Effector memory CD8-positive, alpha-beta T cell (primary cell): ENCODE measurements at places on chromosomes 2 and 18.

DNA sequence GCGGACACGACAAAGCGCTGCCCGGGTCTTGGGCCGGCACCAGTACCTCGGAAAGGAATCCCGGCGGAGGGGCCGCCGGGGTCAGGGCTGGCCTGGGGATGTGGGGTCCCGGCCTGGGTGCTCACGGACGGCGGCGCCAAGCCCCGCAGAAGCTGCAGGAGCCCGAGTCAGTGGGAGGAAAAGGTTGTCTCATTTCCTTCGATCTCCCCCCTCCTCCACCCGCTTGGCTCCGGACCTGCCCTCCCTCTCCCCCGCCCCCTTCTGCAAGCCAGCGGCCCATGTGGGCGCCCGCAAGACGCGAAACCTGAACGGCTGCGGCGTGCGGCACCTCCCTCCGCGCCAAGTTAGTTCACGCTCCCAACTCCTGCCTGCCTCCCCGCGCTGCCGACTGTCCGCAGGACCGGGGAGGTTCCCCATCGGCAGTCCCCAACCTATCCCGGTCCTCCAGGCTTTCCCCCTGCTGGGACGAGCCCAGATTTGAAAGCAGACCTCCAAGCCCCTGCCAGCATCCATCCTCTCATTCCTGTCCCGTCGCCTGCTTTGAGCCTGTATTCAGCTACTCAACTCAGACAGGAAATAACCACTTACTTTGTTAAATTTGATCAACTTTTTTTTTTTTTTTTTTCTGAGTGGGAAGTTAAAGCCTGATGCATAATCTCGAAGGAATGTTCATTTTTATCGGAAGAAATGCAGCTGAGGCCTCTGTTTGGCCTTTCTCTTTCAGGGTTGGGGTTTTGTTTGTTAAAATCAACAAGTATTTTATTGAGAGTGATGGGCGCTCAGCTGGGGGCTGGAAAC is at the start of gene EVA1A:
TSS of gene EVA1A (minus strand) at position 172 of the 798 bp plus-strand sequence. CDS start 42,799 bp downstream, outside the sequence.
- no peak for DNase-seq

DNA sequence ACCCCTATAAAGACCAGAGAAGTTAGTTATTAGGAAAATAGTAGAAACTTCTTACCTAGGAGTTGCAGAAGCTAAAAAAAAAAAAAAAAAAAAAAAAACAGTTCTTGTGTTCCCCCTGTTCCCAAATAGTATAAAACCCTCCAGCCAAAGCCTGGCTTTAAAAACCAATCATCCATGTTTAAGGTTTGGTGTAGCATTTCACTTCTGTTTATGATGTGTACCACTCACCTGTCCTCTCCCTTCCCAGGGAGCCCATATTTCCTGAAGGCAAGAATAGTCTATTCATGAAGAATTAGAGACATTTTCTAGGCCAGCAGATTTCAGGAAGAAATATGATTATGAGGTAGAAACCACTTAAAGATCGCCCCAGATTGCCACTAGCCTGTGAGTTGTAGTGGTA is 273.6 kb downstream of the SETBP1 start:
- DNase-seq = no peak

- DNase-seq = no peak
These were observed 85.3 kb downstream of the TRAPPC8 start for GRCh38 chr18:31857526-31858106.

GRCh38 chr2:187710791-187711521 is 156.7 kb upstream of the TFPI start:
- DNase-seq = no peak

GRCh38 chr2:160507464-160507863 is 13.9 kb upstream of the RBMS1 start:
- DNase-seq = no peak

DNA sequence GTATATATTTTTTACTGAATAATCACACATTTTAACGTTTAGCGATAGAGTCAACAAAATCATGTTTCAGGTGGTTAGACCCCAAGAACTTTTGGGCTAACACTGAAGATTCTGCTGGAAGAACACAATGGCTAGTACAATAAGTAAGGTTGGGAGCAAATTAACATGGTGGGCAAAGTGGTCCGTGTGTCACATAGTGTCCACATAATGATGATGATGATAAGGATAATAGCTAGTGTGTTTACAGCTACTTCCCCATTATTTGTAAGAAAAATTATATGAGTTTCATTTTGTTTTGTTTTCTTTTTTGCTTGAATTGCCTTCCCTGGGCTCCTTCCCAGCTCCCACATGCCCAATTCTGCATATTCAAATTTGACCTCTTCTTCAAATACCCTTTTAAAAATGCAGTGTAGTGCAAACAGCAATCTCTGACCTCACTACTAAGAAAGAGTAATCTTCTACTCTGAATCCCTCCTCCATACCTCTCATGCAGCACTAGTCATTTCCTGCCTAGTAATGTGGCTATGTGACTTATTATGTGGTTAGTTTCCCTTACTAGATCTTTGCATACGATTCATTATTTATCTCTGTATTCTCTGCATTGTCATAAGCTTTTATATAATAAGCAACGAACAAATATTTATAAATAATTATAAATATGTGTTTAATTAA is 16.9 kb upstream of the VPS54 start:
- no peak for DNase-seq

- DNase-seq = no peak
These were observed 221.1 kb downstream of the ANAPC1 start for GRCh38 chr2:111662771-111663470.

DNA sequence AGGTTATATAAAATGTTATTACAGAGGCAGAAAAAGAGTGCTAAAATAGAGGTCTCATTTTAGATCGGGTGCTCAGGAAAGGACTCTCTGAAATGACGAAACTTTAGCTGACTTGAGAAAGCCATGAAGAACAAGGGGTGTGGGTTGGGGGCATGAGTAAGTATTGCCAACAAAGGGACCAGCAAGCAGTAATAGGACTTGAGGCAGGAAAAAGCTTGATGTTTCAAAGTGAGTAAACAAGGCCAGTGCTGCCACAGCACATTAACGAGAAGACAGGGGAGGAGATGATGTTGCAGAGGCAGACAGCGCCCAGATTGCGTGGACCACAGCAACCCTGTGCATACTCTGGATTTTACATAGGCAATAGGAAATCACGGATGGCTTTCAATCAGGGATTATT is 318.8 kb downstream of the ZEB2 start:
- DNase-seq = no peak

- no peak for DNase-seq
These were observed 19.5 kb downstream of the SLC20A1 start for GRCh38 chr2:112665113-112665780.

- no peak for DNase-seq
These were observed 764.8 kb downstream of the RNF144A start for GRCh38 chr2:7681881-7682461.

DNA sequence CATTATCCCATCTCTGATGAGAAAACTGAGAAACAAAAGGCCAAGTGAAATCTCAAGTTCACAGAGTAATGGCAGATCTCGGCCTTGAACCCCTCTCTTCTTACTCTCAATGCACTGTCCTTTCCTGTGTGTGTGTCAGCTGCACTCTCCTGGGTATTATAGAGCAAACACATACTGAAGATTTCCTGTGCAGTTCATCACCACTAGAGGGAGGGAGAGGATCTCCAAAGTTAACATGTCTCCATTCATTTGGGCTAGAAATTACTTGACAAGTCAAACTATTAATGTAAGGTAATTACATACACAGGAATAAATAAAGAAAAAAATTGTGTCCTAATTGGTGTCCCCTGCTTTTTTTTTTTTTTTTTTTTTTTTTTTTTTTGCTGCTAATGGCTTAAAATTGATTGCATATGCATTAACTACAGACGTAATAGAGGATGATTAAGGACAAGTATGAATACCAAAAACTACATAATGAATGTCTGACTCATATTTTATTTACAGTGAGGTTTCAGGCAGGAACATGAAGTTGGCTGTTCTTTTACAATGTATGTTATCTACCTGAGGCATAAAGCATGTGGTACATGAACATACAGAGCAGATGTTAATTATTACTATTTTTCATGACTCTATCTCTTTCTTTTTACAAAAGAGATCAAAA is 269.2 kb downstream of the NYAP2 start:
- DNase-seq = peak; percentile 3

DNA sequence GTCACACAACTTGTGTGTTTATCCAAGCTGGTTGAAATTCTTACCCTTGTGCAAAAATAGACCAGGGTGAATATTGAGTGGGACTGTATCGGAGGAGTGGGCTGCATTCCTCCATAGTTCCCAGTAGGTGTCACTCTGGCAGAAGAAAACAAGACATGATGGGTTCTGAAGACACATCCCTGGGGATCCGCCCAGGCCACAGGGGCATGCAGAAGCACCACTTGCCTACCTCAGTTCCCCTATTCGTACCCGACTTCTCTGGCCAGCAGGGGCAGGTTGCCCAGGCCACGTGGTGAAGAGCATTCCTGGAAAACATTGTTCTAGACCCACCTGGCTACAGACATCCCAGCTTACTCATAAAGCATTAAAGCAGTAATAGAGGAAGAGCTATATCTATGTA is 168.2 kb downstream of the FAM210A start:
- peak; percentile 6 for DNase-seq

- DNase-seq = no peak
These were observed 13.9 kb upstream of the KYNU start for GRCh38 chr2:142863485-142863961.

DNA sequence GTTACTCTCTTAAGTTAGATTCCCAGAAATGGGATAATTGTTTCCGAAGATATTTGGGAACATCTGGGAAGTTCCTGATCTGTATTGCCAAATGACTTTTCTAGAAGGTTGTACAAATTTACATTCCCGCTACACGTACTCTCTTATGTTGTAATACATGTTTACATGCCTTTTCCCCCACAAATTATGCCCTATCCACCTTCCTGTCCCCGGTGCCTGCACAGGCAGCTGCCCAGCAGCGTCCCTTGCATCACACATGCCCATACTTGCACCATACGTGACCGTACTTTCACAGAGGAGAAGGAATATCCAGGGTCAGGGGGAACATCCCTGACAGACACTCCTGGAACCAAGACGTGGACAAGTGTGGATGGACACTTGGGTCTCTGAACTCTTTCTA is 24.2 kb upstream of the KLF11 start:
- DNase-seq = no peak

- DNase-seq = no peak
These were observed 409.1 kb downstream of the CPS1 start for GRCh38 chr2:210965472-210965871.

DNA sequence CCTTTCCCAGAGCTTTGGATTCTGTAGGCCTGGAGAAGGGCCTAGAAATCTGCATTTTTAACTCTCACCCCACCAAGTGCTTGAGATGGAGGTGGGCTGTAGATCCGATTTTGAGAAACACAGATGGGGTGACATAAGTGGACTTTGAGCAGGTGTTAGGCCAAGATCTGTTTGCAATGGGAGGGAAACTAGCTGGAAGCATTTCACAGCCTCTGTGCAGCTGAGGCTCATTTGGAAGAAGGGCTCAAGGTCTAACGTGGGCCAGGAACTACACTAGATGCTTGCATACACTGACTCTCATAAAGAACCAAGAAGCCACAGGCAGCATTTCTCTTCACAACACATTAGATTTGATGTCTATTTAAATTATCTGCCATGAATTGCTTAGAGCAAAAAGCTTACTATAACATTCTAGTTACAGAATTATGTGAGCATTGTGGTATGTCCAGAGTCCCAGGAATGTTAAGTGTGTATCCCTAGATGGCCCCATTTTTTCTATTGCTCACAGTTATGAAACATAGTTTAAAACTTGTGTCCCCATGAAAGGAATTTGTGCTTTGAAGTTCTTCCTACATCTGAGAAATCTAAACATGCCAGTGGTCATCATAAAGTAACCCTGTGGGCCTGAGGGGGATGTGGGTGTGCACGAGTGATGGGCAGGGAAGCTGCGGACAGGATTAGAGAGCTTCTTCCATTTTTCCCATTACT is 77.2 kb downstream of the CD28 start:
- DNase-seq = no peak

DNA sequence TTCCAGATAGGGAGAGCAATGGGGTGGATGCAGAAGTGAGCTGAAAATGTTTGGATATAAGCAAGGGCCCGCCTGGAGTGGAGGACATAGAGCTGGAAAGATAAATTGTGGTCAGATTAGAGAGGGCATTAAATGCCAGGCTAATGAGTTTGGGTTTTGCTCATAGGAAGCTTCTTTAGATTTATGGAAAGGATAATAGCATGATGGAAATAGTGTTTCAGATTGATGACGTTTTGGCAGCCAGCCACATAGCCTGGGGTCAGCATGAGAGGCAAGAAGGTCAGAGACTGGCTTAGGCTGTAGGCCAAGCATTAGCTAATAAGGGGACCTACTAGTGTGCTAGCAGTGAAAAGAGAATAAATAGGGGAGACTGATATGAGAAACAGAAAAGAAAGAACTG is 321.6 kb downstream of the STK39 start:
- no peak for DNase-seq

DNA sequence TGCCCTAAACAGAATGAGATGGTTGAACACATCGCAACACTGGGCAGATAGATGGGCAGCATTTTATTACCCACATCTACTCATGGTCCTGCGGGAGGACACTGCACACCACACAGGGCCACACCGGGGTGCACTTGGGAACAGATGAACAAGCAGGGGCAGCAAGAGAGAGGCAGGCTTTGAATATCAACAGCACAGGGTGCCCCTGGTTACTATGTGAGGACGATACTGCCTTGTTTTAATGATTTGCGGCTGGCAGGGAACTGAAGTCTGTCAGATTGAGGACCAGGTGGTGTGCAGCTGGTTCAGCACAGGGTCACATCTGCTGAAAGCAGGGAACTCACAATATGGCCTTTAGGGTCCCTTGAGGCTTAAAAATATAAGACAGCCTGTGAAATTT is 195.7 kb downstream of the PIEZO2 start:
- no peak for DNase-seq

- no peak for DNase-seq
These were observed 278.6 kb upstream of the KYNU start for GRCh38 chr2:142598846-142599245.

DNA sequence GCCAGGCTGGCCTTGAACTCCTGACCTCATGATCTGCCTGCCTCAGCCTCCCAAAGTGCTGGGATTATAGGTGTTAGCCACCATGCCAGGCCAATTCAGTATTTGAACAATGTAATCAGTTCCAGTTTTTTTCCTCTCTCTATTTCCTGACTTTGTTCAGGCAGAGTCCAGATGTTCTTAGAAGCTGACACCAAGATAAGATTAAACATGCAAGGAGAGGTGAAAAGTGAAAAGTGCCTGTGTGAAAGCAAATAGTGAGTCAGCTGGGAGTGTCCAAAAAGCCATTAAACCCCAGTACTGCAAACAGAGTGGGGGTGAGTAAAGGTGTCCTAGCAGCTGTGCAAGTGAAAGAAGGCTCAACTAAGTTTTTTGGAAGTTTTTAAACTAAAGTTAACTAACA is 231.5 kb downstream of the PTH2R start:
- no peak for DNase-seq

DNA sequence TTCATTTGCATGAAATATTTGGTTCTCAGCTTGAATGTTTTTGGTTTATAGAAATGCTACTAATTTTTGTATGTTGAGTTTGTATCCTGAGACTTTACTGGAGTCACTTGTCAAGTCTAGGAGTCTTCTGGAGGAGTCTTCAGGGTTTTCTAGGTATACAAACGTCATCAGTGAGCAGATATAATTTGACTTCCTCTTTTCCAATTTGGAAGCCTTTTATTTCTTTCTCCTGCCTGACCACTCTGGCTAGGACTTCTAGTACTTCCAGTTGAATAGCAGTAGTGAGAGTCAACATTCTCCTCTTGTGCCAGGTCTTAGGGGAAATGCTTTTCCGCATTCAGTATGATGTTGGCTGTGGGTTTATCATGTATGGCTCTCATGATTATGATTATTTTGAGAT is 55.4 kb upstream of the THUMPD2 start:
- DNase-seq = no peak
